ENCODE measurements at places on chromosomes 13 and 19.
A peak's percentile ranks its signal among the peaks of the same experiment; 100 is the strongest.

DNA sequence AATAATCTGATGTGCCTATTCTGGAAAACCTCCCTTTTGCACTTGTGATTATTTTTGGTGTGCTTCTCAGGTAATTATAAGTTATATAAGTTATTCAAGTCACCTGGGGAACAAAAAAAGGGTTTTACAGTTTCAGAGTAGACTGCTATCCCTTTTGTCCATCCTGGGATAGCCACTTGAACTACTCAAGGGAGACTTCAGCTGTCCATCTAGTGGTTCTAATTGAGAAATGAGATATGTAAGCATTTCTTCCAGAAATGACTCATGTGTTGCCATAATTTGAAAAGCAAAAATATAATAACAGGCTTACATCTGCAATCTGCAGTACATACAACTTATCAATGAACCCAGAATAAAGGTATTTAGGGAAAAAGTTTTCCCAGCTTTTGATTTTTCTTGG lies 20.4 kb downstream of the UBL3 start:
- DNase-seq: no peak

GRCh38 chr13:20903164-20903475 lies 574 bp upstream of the XPO4 start:
- no peak for DNase-seq

DNA sequence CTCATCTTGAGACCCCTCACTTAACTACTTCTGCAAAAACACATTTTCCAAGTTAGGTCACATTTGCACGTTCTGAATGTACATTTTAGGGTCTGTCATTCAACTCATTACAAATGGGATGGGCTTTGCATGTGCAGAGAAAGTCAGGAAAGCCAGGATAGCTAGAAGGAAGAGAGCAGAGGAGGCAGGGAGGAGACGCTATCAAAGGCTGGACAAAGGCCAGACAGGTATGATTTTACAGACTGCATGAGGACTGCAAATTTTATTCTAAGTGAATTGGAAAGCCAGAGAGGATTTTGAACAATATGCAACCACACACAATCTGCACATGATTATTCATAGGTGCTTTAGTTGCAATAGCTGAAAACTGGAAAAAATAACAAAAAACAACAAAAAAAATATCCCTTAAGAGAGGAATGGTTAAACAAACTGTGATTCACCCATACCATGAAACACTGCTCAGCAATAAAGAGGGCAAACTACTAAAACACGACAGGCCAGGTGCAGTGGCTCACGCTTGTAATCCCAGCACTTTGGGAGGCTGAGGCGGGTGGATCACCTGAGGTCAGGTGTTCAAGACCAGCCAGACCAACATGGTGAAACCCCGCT lies 21.1 kb downstream of the SYDE1 start:
- DNase-seq: no peak

- no peak for DNase-seq
Measured at GRCh38 chr13:104597546-104598180, 1531.4 kb upstream of the SLC10A2 start.

- no peak for DNase-seq
Measured at GRCh38 chr19:7706955-7707456, 5.1 kb upstream of the FCER2 start.

GRCh38 chr13:31101472-31102170 lies 60.1 kb downstream of the HSPH1 start:
- DNase-seq: no peak

DNA sequence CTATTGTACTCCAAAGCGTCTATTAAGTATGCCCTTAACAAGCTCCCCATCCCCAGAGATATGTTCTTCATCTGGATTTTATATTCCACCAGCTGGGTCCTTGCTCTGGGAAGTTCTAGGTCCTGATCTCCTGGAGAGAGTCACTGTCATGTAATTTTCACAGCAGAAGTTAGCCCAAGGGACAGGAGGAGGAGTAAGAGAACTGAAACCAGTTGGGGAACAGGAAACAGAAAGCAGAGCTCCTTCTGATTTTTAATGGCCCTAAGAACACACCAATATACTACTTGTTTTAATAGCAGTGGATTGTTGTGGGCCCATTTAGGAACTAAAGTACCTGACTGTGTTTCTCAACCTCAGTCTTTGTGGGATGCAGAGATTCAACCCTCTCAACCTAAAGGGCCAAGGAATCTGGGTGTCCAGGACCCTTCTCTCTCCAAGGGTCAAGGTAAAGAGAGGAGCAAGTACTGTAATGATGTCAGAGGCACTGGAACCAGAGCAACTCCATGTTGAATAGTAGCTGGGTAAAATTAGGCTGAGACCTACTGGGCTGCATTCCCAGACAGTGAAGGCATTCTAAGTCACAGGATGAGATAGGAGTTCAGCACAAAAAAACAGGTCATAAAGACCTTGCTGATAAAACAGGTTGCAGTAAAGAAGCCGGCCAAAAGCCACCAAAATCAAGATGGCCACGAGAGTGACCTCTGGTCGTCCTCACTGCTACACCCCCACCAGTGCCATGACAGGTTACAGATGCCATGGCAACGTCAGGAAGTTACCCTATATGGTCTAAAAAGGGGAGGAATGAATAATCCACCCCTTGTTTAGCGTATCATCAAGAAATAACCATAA lies 8.1 kb upstream of the FPR3 start:
- peak; percentile 93 for DNase-seq

DNA sequence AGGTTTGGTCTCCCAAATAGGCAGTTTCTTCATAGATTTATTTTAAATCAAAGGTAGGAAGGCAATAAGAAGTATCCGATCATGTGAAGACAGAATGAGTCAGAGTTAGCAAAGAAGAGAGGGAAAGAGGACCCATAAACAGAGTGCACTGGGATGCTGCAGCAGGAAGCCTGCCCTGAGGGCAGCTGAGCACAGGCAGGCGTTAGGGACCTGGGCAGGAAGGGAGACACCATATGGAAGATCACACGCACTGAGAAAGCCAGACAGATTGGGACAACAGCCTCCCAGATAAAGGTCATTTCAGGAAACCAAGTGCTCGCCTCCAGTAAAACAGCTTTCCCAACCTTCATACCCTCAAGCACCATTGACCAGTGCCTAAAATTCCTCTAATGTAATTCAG lies 598.0 kb downstream of the EFNB2 start:
- no peak for DNase-seq

GRCh38 chr13:30545320-30545719 lies 72.4 kb upstream of the USPL1 start:
- no peak for DNase-seq

All from inflammatory macrophage treated with lipopolysaccharide for 4 hours (primary cell).